Iris pigment epithelial cell (primary cell): ENCODE measurements at places on chromosomes 12 and 14.

DNA sequence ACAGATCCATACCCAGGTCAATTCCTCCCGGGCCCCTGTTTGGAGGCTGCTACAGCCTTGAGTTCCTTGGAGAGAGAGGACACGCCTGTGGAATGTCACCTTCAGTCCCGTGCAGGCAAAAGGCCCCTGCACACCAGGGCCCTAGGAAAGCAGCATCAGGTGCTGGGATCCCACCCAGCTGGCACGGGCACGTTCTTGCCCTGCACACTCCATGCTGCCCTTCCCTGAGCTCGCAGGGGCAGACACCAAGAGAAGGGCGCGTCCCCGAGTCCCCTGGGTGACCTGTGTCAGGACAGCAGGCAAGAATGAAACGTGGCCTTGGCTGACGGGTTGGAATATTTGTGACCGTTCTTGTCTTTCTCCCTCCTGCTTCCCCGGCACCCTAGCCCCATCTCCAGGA is 67.7 kb downstream of the TSPAN11 start:
- DNase-seq = no peak

GRCh38 chr12:73815072-73815645 is 722.5 kb upstream of the ATXN7L3B start:
- no peak for DNase-seq

DNA sequence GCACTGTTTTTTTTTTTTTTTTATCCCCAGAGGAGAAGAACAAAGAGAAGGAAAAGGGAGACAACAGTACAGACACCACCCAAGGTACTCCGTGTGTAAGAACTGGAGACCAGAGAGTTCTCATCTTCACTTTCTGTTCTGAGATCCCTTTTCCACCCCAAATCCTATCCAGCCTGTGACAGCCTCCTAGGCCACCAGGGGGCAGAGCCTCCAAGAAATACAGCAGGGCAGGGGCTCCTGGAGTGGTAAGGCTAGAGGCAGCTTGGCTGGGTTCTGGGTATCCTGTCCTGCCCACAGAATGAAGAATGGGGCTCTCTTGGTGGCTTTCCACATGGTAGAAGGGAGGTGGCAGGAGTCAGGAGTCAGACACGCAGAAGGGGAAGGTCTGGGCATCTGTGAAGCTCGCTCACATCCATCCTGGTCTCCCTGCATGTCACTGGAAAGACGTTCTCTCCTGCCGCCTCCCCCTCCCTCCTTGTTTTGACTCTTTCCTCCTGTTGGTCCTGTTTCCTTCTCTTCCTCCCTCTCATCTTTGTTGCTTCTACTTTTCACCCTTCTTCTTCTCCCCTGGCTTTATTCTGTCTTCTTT is 12.0 kb downstream of the CLSTN3 start:
- peak; percentile 52 for DNase-seq

GRCh38 chr14:73428353-73428824 is 30.0 kb downstream of the NUMB start:
- DNase-seq = peak; percentile 58

GRCh38 chr12:2248901-2249381 is 196.2 kb downstream of the CACNA1C start:
- DNase-seq = no peak

GRCh38 chr14:96676166-96676565 is 121.0 kb upstream of the VRK1 start:
- peak; percentile 20 for DNase-seq

DNA sequence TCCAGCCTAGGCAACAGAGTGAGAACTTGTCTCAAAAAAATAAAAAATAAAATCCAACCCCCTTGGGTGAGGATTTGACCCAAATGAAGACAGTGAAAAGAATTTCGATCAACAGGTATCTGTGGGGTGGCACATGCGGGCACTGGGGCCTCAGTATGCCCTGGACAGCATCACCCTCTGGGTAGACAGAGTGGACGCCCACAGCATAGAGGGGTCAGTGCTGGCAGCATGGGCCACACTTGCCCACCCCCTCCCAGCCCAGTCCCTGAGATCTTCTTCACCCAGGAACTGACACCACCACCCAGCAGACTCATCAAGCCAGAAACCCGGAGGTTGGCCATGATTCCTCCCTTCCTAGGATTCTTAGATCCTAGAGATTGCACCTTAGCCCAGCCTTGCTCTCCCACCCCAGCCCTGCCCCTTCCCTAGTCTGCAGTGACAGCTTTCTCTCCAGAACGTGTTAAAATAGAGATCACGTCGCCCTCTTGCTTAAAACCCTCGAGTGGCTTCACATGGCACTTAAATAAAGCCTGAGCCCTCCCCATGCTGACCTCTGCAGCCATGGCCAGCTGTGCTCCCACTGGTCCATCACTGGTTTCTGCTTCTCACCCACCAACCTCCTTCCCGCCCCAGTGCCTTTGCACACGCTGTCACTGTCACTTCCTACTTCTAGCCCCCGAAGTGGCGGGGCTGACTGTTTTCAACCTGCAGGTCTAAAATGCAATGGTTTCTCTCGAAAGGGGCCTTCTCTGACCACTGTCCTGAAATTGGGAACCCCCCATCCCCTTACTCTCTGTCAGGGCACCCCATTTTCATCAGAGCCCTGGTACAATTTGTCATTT is 26.2 kb upstream of the DYNC1H1 start:
- DNase-seq = no peak

DNA sequence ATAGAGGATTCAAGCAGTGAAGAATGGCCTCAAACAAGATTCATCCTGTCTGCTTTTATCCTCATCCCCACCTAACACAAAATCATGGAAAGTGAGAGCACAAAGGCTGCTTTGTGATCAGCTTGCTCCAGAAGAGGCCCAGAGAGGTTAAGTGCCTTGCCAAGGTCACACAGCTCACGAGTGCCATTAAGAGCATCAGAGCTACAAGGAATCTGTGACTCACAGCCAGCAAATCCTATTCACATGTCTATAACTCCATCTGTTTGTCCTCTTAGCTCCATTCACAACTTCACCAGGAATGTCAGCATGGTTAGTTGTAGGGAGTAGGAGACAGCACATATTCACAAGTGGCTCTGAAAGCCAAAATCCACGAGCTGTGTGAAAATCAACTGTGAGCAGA is 79.8 kb downstream of the TTC9 start:
- peak; percentile 47 for DNase-seq

DNA sequence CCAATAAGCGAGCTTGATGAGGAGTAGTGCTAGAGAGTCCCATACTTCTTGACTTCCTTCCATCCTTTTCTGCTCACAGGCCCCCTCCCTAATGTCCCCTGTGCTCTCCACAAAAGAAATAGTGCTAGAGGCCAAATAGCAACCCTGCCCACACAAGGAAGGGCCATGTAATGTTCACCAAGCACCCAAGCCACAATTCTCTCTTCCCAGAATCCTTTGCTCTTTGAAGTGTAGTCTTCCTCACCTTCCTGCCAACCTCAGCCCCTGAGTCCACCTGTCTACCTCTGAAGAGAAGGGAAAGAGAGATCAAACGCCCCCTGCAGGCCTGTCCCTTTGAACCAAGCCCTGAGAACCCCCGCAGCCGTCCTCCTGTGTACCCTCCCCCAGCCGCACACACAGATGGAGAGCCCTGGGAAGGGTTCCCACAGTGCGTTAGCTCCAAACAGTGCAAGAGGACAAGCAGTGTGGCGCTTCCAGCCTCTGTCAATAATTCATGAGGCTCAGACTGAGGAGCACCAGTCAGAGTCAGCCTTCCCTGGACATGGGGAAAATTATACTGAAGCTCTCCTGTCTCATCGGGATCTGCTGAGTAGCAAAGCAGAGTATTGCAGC is 1.9 kb upstream of the DHRS4 start:
- DNase-seq = no peak
